ENCODE measurements at places on chromosomes 2 and 18. TPM values are rescaled to one million over a fixed set of nuclear protein-coding genes. Genes with fewer than 3 reads are reported as not detected.

DNA sequence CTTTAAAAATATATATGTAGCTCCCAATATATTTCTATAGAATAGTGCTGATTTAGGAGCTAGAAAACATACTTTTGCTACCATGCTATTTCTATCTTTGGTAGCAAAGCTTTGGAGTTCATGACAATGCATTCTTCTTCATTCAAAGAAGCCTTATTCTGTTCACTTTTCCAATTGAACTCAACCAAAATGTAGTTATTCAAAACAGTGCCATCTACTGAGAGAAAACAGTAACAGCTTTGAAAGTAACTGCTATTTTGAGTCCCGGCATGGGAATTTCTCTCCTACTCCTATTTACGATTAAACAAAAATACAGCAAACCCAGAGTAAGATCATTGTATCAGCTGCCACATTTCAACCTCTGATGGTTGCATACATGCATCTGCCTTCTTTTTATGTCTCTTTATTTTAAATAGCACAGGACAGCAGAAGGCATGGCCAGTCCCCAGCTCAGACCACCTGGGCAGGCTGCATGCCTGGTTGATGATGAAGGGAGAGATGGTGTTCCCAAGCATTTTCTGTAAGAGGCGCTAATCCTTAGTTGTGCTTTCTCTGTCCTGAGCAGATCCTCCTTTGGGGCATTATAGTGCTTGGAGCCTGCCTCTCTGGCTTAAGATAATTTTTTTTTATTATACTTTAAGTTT is 69.7 kb upstream of the SULT1C3 start:
- no peak for DNase-seq

DNA sequence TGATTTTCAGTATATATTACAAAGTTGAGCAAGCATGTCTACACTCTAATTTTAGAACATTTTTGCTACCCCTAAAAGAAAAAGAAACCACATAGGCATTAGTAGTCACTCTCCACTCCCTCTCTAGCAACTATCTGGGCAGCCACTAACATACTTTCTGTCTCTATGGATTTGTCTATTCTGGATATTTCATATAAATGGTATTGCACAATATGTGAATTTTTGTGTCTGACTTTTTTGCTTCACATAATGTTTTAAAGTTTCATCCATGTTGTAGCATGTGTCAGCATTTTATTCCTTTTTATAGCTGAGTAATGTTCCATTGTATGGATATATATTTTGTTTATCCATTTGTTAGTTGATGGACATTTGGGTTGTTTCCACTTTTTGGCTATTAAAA is 232.5 kb upstream of the CTAGE1 start:
- DNase-seq = no peak

GRCh38 chr2:133223226-133223625 is 345.0 kb downstream of the NCKAP5 start:
- DNase-seq = no peak

Gene ST8SIA5
- total RNA-seq = 0.06 TPM

Gene ZNF521
- total RNA-seq = 1.9 TPM

- DNase-seq = no peak
Observed at GRCh38 chr2:203928849-203929248, 7.7 kb upstream of the ICOS start.

GRCh38 chr2:60972889-60973656 is 44.4 kb upstream of the PEX13 start:
- DNase-seq = peak; percentile 49

- DNase-seq = no peak
Observed at GRCh38 chr2:171297956-171298355, 135.8 kb downstream of the METTL8 start.

Gene FAM237A
- not detected for total RNA-seq

GRCh38 chr2:62504657-62505056 is 1.3 kb downstream of the TMEM17 start:
- no peak for DNase-seq

DNA sequence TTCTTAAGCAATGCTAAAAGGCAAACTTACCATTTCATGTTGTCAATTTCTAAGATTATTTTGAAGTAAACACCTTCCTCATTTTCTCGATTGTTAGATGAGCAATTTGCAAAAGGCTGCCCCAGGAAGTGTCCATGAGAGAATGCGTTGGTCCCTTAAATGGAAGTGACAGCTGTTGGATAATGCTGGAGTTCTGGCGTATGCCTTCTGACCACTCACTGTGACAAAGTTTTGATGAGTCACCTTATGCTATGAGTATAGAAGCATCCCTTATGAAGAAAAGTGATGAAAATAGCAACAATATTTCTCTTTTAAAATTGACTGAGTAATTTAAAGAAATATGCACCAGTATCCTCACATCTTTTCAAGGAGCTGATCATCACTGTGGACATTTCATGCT is 1497.5 kb downstream of the DPP10 start:
- no peak for DNase-seq

DNA sequence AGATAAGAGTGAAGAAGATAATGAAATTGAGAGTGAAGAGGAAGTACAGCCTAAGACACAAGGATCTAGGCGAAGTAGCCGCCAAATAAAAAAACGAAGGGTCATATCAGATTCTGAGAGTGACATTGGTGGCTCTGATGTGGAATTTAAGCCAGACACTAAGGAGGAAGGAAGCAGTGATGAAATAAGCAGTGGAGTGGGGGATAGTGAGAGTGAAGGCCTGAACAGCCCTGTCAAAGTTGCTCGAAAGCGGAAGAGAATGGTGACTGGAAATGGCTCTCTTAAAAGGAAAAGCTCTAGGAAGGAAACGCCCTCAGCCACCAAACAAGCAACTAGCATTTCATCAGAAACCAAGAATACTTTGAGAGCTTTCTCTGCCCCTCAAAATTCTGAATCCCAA is 15.7 kb downstream of the MSH6 start:
- no peak for DNase-seq

Gene MOGAT1
- not detected for total RNA-seq

GRCh38 chr2:104378853-104379374 is 475.0 kb upstream of the POU3F3 start:
- no peak for DNase-seq

GRCh38 chr2:19879120-19879519 is 22.7 kb downstream of the TTC32 start:
- DNase-seq = no peak

- DNase-seq = no peak
Observed at GRCh38 chr2:218513676-218514075, 54.5 kb downstream of the USP37 start.

- no peak for DNase-seq
Observed at GRCh38 chr2:240822280-240822847, 2.3 kb upstream of the KIF1A start.

Gene IL1A
- not detected for total RNA-seq

Gene MDH1B
- total RNA-seq = 0.51 TPM

Gene ANKRD30B
- total RNA-seq = not detected

DNA sequence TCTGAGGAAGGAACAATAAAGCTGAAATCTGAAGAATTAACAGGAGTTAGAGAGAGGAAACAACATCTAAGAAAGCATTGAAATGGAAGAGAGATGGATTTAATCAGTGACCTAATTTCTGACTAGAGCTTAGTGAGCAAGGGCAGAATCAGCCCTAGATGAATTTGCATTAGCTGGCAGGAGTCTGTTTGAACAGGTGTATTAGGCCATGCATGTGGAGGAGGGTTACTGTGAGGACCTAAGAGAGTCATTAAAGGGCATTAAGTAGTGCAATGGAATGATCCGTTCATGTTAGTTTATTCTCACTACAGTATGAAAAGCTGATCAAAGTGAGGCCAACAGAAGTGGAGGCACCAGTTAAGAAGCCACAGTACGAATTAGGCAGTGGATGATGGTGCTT is 285.3 kb downstream of the GRB14 start:
- no peak for DNase-seq

Gene SERPINB12
- total RNA-seq = not detected

DNA sequence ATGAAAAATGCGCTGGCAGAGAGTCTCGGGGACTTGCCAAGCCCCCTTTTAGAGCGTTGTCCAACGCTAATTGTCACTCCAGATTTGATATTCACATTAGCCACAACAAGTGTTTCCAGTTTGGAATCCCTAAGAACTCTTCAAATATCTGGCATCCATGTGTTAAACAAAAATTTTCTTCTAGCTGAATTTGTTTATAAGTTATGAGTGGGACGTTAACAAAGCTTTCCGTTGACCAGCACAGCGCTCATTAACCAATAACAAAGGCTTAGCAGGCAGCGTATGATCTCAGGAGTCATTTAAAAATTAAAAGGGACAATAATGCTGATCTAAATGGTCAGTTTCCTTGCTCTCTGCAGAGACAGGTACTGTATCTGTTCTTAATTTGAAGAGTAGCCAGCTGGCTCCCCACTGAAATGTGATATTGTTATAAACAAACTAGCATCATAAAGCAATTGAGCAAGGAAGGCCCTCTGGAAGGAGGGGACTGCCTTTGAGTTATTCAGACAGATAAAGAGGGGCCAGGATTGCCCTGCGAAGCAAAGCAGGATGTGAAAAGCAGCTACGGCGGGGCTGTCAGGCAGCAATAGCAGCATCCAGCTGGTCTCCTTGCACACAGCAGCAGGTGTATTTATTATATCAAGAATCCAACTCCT is 337.2 kb upstream of the SALL3 start:
- DNase-seq = no peak

GRCh38 chr2:218145124-218145523 is 19.3 kb downstream of the CXCR2 start:
- no peak for DNase-seq

Gene CASP10
- total RNA-seq = 5.2 TPM

Gene TANC1
- total RNA-seq = 12.1 TPM

Gene SERPINB13
- not detected for total RNA-seq

Gene ASPRV1
- 0.15 TPM for total RNA-seq

GRCh38 chr2:73986085-73986681 is 1.5 kb downstream of the TET3 start:
- DNase-seq = no peak

DNA sequence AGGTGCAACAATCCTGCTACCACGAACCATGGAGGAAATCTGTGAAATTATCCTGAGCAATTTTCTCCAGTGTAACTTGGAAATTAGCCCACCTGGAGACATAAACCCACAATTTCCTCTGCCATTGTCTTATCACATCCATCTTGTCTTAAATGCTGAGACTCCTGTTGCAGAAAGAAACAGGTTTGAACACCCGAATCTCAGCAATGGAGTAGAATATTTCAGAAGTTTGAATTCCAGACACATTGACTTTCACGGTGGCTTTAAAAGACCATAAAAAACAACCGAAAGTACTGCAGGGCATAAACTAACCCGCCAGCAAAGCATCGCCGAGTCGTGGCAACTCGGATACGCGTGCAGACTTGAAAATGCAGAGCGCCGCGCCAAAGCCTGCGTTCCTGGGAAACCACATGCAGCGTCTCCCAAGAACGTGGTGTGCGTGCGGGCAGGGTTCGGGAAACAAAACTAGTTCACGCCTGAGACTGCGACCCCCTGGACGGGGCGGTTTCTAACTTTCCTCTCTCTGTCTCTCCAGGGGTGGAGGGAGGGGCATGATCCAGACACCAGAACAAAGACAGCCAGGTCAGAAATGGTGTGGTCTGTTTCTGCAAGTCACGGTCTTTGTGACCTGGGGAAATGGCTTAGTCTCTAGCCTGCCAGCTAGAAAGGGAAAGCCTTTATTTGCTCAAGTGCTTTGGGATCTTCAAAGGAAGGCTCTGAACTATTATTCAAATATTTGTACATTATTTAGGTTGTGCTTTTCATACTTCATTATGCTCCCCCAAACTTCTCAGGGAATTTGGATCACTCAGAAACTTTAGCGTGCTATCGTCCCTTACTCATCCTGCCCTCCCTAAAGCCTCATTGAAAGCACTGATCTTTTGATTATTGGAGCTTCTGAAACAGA is 26.9 kb upstream of the KCTD1 start:
- peak; percentile 40 for DNase-seq

Gene BCL11A
- total RNA-seq = 9.4 TPM

Gene HOXD12
- not detected for total RNA-seq

GRCh38 chr2:9705196-9705595 is 74.4 kb upstream of the YWHAQ start:
- DNase-seq = no peak

Gene TDRD15
- not detected for total RNA-seq

DNA sequence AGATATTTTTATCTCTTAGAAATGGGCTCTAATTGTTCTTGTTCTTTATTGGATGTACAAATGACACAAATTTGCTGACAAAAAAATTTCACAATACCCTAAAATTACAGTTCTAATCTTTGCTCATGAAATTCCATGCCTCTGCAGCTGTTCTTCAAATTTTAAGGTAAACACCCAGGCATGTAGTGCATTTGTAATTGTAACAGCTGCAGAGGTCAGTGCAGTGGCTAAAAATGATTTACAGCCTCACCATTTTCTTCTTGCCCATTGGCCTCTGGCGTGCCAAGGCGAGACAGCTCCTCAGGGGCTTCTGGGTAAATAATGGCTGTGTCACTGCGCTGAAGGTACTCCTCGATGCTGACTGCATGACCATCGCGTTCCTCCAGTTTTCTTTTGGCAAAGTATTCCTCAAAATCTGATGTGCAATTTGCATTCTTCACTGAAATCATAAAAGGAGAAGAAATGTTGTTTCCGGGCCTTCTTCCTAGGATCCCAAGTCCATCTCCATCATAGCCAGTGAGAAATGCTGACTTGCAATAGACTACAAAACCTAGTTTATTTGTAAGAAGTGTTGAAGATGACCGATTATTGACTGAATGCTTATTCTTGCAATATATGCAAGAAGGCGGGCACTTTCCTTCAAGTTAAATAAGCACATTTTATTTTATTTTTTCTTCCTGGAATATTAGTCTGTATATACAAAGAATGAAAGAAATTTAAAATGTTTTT is 115.2 kb downstream of the ZEB2 start:
- no peak for DNase-seq

Gene EVA1A
- 23.5 TPM for total RNA-seq

Gene SCN7A
- total RNA-seq = 7.0 TPM

Gene EPG5
- total RNA-seq = 6.2 TPM
